ENCODE measurements at places on chromosomes 3 and 15. TPM values are rescaled to one million over a fixed set of nuclear protein-coding genes. Genes with fewer than 3 reads are reported as not detected.

LYZL4 gene
- not detected for total RNA-seq

SV2B gene
- total RNA-seq: 3.9 TPM

RBPMS2 gene
- total RNA-seq: 8.2 TPM

CP gene
- total RNA-seq: 72.1 TPM

RTP3 gene
- not detected for total RNA-seq
